ENCODE measurements at places on chromosomes 2 and 18.

DNA sequence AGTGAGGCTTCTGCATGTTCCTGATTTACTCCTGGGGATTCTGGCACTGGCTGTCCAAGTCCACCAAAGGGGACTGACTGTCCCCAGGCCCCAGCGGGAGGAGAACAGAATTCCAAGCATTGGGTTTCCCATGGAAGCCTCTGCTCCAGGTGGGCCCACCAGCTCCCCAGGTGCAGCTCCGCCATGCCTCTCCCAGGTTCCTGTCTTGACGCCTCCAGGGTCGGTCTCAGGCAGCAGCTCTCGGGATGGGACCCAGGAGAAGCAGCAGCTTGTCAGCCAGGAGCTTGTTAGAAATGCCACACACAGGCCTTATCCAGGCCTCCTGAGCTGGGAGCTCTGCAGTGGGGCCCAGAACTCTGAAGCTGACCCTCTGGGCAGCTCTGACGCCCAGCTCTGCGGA, 47.9 kb downstream of the DCDC2C start:
- DNase-seq = no peak

DNA sequence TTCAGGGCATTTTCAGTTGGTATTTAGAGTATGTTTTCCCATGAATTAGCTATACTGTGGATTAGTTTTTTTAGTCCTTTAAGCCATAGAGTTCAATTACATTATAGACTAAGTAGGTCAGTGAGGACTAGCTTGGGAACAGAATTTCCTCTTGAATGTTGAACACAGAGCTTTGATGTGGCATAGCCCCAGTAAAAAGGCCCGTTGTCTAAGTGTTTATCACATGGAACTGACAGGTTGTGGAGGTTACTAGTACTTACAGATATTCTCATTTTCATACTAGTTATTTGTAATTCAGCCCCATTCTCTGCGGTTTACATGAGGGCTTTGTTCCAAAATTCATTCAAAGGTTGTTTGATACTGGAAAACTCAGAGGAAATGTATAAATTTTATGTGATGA, 6.2 kb downstream of the INSIG2 start:
- DNase-seq = no peak

DNA sequence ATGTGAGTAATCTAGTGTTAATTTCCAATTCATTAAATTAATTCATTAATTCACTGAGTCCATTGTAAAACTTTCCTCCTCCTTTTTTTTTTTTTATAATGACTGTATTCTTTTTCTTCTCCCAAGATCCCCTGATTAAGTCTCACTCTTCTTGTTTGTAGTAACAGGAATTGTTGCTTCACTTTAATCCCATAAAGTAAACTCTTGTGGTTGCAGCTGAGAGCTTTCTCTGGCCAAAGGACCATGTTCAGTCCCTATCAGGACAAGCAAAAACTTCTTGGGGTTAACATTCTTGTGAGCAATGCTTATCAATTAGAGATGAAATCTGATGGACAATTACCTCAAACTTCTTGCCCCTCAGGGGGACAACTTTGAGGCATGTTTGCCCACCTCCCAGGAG, 400.2 kb upstream of the SPHKAP start:
- DNase-seq = no peak

GRCh38 chr2:213065583-213066442, 85.6 kb downstream of the IKZF2 start:
- DNase-seq = no peak

DNA sequence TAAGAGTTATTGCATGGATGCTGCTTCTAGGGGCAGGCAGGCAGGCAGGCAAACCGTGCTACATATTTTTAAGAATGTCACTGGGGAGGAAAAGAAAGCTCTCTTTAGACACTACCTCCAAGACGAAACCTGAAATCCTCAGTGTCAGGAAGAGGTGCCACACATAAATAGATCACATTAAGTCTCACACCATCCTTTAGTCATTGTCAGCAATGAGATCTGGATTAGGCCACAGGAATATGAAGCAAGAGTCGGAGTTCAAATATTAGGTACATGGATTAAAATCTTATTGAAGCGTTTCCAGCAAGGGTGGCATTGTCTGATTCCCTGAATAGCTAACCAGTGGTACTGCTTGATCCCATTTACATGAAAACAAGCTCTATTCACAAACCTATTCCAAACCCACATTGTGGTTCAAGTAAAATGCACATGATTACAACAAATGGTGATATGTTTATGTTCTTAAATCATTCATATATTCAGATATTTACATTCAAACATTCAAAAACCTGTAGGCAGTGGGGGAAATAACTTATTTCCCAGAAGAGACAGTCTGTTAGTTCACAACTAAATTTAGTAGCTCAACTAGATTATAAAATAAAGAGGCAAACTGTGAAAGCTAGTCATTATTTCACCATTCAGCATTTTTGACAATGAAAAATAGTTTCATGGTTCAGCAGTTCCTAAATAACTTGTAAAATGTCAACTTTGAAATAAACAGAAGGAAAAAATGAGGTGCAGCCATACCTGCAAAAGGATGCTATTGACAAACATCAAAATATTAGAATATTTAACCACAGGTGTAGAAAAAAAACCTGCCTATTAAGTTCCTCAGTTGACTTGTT, 195.4 kb upstream of the SIX3 start:
- DNase-seq = no peak

- no peak for DNase-seq
These were observed 193.0 kb upstream of the THSD7B start for GRCh38 chr2:136572335-136572734.

- no peak for DNase-seq
These were observed 424.3 kb upstream of the MEX3C start for GRCh38 chr18:51621864-51622160.

- DNase-seq = no peak
These were observed 43.0 kb upstream of the FAHD2A start for GRCh38 chr2:95359501-95359930.

DNA sequence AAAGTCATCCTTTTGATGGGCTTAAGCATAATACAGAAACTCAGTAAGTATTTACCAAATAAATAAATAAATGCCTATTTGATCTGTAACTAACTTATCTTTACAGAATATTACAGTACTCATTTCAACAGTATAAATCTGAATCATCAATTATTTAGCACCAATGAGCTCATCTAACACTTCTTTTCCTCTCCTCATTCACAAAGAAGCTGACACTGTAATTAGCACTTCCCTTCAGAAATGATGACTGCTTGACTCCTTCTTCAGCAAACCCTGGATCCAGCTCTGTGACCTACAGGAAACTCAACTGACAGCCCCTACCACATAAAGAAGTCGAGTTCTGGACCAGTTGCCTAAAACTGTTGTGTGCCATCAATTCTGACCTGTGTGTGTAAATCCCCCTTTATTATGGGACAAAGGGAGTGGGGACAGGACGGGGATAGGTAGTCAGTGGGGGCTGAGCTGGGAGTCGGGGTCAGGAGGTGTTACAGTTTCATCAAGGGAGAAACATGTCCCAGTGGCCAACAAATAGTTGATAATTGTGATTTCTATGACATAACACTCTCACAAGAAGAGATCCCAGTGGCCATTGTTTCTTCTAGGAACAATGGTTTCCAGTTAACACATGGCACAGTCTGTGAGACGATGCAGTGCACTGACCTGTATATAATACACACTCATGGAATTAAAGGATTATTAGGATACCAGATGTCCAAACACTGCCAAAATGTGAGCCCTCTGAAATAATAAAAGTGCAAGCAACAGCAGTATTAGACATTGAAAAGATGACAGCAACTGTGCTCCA, 68.7 kb downstream of the STK39 start:
- DNase-seq = no peak

- no peak for DNase-seq
These were observed 1.2 kb upstream of the BIN1 start for GRCh38 chr2:127108090-127108523.

DNA sequence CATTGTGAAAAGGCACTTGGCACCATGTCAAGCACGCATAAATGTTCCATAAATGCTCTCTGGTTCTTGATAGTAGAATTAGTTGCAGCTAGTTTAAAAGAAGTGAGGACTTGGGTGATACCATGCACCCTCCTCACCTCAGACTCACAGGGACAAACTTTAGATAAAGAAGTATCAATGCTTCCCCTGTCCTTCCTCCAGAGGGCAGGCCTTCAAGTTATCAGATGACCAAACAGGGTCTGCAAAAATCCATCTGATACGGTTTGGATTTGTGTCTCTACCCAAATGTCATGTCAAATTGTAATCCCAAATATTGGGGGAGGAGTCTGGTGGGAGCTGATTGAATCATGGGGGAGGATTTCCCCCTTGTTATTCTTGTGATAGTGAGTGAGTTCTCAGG, 54.1 kb downstream of the C1QL2 start:
- no peak for DNase-seq

GRCh38 chr2:28927469-28927868, 33.0 kb downstream of the WDR43 start:
- DNase-seq = no peak

DNA sequence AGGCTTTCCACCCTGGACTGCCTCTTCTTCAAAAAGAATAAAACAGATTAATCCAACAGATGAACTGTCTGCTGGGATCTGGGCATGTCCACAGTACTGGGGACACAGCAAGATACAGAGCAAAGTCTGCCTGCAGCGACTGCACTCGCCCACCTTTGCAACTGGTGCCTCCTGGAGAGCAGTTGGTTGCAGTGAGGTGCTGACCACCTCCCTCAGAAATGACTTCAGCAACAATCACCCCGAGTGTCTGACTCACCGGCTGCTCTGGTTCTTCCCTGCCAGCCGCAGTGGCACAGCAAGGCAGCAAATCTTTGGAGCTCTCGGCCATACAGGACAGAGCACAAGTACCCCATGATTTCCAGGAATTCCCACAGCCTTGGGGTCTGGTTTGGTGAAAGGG, 179.7 kb downstream of the ANAPC1 start:
- DNase-seq = no peak

DNA sequence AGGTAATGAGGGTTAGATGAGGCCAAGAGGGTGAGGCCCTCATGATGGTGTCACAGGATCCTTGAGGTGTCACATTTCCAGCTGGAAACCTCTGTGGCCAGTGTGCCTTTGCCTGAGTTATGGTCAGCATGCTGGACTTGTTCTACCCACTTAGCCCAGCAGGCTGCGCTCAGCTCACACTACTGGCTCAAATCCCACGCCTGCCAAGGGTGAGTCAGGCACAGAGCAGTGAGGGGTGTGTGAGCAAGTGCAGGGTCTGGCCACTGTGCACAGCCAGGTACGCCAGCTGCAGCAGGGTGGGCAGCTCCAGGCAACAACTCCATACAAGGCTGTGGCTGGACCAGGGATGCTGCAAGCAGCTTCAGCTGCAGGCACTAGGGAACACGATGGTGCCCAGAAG, 616.6 kb upstream of the FSHR start:
- DNase-seq = no peak

GRCh38 chr2:40474306-40474705, 22.4 kb upstream of the SLC8A1 start:
- DNase-seq = no peak

DNA sequence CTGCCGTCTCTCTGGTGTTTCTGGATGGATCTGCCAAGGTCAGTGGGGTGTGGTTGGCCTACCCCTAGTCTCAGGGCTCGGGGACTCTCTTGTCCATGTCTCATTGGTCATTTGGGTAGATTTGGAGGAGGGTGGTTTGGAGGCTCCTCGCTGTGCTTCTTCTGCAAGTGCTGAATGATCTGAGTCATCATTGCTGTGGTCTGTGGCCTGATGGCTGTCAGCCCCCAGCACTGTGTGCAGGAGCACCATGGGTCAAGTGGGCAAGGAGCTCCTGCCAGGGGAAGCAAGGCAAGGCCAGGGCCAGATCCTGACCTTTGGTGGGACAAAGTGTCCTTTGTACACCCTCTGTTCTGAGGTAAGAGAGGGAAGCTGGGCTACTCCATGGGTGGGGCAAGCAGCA, 221.8 kb downstream of the FHOD3 start:
- no peak for DNase-seq

GRCh38 chr2:230589025-230589424, 123.6 kb upstream of the CAB39 start:
- no peak for DNase-seq

GRCh38 chr2:229686122-229686919, 28.0 kb downstream of the DNER start:
- DNase-seq = no peak

All from activated CD8-positive, alpha-beta memory T cell treated with anti-CD3 and anti-CD28 coated beads for 4 hours (primary cell).